ENCODE measurements at places on chromosomes 6 and 20.

DNA sequence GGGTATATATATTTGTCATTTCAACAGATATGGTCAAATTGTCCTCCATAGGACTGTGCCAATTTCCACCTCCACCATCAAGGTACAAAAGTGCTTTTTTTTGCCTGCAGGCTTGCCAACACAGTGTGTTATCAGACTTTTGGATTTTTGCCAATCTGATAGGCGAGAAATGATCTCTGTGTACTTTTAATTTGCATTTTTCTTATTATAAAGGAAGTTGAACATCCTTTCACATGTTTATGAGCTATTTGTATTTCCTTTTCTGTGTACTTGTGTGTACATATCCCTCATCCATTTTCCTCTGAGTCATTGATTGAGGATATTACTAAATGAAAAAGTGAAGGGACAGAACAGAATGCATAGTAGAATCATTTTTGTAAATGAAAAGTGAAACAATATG lies 39.0 kb upstream of the PTPN1 start:
- DNase-seq = no peak

- peak; percentile 44 for DNase-seq
Observed at GRCh38 chr6:116206231-116206903, 47.5 kb downstream of the TSPYL4 start.

DNA sequence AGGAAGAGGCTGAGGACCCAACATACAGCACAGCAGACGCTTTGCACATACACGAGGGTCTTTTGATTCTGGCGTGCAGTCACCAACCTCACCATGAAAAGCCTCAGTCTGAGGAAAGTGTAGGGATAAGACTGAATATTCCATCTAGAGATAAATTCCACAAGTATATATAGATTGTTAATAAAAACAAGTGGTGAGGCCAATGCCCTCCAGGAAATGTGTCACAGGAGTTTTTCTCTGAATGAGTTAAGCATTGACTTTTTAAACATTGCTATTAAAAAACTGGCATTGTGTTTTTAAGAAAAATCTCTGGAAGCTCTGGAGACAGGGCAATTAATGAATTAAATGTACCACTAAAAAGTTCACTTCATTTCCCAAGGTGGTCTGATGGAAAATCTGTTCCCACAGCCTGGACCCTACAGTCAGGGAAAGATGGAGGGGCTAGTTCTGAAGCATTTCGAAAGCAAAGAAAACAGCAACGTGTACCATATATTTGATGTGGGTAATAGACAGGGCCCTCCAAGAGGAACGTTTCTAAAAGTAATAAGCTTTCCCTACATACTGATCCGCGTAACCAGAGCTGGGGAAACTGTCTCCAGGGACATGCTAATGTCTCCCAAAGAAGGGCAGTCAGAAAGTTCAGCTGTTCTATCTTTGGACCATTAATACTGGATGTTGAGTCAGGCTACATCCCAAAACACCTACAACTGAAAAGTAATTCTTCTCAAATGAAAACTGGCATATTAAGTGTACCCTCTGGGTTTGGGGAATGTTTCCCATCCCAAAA lies 301.1 kb downstream of the FOXC1 start:
- no peak for DNase-seq

GRCh38 chr6:5522147-5522546 lies 260.8 kb downstream of the FARS2 start:
- DNase-seq = no peak

DNA sequence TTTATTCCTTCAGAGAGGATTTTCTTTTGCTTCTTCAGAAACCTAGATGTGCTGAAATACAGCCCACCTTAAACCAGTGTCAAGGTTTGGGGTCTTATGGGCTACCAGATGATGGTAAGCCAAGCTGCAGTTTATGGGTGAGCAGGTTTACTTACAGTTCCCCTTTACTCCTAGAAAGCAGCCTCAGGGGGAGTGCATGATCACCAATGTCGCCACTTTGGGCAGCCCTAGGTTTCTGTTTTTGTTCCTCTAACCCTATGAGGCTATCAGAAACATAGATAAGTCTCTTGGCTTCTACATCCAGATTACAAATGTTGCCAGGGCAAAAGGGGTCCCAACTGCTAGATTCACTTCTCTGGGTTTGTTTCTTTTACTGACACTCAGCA lies 67.2 kb downstream of the TRIM27 start:
- no peak for DNase-seq

DNA sequence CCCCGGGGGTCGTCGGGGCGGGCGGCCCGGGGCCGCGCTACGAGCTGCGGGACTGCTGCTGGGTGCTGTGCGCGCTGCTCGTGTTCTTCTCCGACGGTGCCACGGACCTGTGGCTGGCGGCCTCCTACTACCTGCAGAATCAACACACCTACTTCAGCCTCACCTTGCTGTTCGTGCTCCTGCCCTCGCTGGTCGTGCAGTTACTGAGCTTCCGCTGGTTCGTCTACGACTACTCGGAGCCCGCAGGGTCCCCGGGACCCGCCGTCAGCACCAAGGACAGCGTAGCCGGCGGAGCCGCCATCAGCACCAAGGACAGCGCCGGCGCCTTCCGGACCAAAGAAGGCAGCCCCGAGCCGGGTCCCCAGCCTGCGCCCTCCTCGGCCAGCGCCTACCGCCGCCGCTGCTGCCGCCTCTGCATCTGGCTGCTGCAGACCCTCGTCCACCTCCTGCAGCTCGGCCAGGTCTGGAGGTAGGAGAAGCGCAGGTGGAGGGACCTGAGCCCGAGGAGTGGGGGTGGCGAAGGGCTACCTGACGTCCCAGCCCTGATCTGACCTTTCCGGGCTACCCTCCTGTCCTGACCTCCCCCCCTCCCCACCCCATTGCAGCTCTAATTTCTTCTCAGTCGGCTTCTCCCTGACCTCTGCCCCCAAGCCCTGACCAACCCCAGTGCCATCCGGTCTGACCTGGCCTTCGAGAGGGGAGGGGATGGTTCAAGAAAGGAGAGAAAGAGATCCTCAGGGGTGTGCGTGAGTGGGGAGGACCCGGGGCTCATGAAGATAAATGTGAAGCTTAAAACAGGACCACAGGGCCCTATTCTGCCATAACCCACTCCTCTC lies 558 bp downstream of the XKR7 start:
- DNase-seq = peak; percentile 75

Data from T-helper 2 cell (primary cell).